ACHN (cell line): ENCODE measurements at places on chromosomes 2 and 18.

DNA sequence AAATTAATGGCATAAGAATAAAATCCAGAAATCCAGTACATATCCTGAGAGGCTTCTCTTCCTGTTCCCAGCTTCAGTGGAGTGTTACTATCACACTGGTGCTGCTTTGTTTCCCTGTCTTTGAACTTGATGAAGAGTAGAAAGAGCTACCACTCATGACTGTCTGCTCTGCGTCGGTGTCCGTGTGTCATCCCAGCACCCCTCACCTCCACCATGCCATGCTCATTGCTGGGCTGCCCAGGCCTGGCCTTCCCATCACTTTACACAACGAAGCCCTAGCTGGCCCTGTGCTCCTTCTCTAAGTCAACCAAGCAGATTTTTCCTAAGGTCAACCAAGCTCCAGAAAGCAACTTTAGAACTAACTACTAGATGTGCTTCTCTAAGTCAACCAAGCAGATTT lies 215.4 kb downstream of the DOK6 start:
- no peak for DNase-seq

GRCh38 chr18:75133721-75134610 lies 75.0 kb downstream of the PTGR3 start:
- no peak for DNase-seq

DNA sequence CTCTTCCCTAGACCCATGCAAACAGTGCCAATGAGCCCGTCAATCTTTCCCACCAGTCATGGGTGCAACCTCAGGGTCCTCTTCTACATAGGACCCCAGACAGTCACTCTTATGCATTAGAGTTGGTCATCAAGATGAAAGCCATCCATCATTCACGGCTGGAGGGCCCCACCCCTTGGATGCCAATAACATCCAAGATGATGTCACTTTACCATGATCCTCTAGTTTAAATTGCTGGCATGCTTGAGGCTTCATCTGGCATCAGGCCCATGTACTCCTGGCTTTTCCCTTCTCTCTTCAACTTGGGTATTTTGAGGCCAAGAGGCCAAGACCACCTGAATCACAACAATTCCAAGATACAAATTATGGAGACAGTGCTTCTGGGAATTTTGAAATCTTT lies 91.1 kb upstream of the MAPK4 start:
- no peak for DNase-seq

- DNase-seq: no peak
Observed at GRCh38 chr2:72846171-72847095, 20.6 kb upstream of the EXOC6B start.
